Fibroblast of the aortic adventitia (primary cell): ENCODE measurements at places on chromosomes 2 and 18.
A peak's percentile ranks its signal among the peaks of the same experiment; 100 is the strongest.

DNA sequence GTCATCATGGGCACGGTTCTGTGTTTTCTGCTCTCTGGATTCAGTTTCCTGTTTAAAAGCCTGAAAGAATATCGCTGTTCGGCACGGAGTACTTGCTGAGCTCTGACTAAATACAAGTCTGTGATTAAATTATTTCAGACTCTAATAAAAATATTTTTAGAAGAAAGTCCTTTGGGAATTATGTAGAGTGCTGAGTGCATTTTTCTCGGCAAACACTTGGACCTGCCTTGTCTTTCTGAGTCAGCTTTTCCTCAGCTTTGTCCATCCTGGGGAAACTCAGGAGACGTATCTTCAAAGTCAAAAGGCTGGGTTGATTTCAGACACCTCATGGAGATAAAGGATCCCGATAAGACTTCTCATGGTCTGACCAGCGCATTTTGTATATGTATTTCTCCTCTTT is 45.9 kb downstream of the IL1R2 start:
- DNase-seq, result peak; percentile 97

DNA sequence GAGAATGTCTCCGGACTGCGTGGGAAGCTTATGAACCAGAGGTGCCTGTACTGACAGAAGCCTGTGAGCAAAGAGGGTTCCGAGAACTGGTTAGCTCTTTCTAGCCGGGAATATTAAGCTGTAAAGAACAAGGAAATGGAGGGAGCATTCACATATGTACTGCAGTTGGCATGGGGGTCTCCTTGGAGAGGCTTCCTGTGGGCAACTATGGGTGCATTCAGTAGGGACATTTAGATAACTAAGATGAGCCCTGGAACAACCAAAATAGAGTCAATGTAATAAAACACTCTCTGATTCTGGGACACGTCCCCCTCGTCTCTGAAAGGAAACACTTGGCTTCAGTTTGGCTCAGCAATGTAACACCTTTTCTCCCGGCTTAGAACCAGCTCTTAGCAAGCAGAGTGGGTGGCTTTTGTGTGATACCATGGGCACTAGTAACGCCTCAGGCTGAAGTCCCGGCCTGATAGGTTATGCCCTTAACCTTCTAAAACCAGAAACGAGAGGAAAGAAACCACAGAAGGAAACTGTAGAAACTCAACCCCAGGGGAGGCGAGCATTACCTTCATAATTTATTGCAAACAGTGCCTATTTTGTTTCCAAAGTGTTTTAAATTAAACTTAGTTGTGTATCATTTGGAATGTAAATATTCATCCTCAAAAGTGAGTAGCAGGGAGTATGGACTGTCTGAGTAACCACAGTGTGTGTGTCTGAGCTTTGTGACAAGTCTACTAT is 48.8 kb upstream of the LPIN2 start:
- no peak for DNase-seq

DNA sequence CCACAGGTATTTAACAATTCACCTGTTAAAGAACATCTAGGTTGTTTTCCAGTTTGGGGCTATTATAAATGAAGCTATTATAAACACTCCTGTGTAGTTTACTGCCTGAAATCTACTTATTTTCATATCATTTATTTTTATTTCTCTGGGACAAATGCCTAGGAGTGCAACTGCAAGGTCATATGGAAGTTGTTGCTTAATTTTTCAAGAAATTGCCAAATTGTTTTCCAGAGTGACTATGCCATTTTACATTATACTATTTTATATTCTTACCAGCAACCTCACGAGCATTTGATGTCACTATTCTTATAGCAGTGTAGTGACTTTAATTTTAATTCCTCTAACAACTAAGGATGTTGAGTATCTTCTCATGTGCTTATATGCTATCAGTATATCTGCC is 298.4 kb downstream of the EXOC6B start:
- DNase-seq, result peak; percentile 30

- peak; percentile 4 for DNase-seq
Observed at GRCh38 chr2:61853086-61853846, 594 bp downstream of the FAM161A start.

- DNase-seq, result peak; percentile 47
Observed at GRCh38 chr2:17309741-17310339, 208.4 kb downstream of the RAD51AP2 start.

DNA sequence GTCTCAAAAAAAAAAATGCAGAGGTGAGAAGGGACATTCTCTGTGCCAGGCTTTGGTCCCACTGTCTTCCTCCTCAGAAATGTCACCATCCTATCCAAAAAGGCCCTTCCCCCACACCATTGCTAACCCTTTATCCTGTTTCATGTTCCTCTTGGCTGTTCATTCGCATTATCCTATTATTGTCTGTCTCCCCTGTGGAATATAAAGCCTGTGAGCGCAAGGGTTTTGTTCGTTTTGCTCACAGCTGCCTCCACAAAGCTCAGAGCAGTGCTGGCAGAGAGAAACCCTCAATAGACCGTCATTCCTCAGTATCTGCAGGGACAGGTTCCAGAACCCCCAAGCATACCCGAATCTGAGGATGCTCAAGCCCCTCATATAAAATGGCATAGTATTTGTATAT is 91.8 kb downstream of the LOXHD1 start:
- DNase-seq, result no peak

DNA sequence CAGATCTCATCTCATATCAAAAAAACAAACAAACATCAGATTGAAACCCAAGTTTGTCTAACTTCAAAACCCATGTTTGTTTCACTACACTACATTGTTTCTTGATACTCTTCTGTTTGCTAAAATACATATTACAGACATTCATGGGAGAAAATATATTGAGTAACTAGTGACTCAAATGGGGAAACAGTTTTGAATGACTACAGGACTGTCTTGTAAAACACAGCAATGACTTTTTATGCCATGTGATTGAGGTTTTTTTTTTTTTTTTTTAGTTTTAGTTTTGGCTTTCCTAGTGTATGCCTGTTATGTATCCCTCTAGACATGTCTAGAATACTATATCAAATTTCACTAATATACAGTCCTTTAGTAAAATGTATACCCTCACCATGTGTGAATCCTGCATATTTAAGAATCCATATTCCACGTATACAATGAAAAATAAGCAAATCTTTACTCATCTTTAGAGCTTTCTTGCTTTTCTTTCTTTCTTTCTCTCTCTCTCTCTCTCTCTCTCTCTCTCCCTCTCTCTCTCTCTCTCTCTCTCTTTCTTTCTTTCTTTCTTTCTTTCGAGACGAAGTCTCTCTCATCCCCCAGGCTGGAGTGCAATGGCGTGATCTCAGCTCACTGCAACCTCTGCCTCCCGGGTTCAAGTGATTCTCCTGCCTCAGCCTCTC is 46.6 kb upstream of the SERTAD2 start:
- peak; percentile 51 for DNase-seq

GRCh38 chr2:10493075-10493633 is 45.0 kb upstream of the ODC1 start:
- DNase-seq, result no peak

DNA sequence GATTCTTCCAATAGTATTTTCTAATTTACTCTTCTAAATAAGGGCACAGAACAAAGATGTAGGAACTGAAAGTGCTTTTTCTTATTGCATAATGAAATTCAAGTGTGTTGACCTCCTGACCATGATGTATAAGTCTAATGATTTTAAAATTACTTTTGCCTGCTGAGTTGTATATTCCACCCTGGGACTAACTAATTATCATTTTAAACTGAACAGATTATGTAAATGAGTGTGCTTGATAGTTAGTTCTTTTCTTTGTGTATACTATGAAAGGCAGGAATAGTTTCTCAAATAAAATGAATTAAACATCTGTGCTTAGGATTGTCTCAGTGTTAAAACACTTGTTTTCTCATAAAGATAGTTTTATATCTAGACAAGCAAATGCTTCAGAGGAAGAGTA is 284.5 kb downstream of the RIT2 start:
- DNase-seq, result no peak

DNA sequence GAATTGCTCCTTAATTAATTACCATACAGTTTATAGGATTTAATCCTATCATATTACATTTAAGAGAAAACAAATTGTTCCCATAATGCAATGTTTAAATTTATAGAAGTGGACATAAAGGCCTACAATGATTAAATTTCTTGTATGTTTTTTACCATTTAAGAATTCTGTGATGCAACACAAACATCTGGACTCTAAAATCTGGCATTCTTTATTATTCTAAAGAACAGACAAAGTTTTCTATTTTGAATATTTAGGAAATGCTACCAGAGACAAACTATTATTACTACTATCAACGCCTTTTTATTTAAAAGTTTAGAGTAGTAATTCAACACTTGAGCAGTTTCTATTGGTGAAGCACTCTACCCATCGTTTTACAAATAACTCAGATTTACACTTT is 535.1 kb downstream of the TMX3 start:
- no peak for DNase-seq

- DNase-seq, result no peak
Observed at GRCh38 chr2:7748717-7749415, 831.7 kb downstream of the RNF144A start.

DNA sequence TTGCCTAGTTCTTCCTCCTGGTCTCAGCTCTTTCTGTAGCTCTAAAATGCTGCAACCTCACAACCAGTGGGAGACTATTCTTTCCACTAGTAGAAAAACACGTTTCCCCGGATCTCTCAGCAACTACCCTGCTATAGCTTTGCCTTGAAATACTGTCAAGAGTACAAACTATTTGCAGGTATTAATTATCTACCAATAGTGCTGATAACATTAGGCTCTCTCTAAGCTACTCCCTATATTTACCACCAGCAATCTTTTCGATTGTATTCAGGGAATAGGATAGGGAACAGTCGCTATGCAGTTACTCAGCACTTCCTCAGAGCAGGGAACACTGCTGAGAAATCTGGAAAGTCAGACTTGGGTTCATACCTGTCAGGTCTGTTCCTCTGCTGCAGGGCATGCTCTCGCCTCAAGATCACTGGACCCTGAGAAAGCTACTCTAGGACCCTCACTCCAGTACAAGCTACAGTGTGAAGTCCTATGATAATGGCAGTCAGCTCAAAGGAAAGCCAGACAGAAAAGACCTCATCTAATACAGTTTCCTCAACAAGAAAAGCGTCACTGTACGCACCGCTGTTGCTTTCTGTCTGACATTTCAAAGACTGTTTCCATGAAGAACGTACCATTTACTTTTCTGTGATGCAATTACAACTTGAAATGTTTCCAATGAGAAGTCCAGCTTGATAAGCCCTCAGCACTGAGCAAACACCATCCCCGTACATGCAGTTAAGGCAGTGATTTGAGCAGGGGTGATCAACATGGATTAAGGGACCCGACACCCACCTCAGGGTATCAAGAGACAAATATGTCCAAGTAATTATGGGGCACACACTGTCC is 22.7 kb downstream of the GDF7 start:
- DNase-seq, result no peak

DNA sequence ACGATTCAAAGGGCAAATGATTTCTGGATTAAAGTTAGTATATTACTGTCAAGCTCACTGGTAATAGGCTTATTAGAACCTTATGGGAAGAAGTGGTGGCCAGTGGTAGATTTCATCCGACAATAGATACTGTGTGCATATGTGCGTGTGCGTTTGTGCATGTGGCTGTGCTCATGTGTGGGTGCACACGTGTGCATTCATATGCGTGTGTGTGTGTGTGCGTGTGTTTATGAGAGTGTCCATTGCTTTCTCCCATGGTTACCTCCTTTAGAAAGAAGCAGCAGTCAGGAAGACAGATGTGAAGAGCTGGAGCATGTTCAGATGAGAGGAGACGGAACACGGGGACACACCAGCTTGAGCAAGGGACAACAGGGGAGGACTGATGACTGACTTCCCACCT is 8.9 kb upstream of the MROH2A start:
- DNase-seq, result no peak

- DNase-seq, result peak; percentile 42
Observed at GRCh38 chr18:49645841-49646351, 84.0 kb downstream of the LIPG start.

DNA sequence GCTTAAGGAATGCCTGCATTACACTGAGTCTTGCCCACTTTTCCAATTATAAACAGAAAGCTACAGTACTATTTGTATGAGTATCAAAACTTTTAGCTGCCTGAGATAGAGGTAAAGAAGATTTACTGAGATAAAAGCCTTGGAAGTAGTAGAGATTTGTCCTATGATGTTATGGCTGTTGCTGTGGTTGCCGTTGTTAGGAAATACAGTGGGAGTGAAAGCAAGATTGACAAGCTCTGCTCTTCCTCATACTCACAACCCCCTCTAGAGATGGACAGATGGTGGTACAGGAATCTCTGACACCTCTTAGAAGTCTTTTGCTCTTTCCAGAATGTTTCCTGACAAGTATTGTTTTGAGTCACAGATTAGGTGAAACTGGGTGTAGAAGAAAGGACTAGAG is 242.5 kb downstream of the RPIA start:
- DNase-seq, result no peak

DNA sequence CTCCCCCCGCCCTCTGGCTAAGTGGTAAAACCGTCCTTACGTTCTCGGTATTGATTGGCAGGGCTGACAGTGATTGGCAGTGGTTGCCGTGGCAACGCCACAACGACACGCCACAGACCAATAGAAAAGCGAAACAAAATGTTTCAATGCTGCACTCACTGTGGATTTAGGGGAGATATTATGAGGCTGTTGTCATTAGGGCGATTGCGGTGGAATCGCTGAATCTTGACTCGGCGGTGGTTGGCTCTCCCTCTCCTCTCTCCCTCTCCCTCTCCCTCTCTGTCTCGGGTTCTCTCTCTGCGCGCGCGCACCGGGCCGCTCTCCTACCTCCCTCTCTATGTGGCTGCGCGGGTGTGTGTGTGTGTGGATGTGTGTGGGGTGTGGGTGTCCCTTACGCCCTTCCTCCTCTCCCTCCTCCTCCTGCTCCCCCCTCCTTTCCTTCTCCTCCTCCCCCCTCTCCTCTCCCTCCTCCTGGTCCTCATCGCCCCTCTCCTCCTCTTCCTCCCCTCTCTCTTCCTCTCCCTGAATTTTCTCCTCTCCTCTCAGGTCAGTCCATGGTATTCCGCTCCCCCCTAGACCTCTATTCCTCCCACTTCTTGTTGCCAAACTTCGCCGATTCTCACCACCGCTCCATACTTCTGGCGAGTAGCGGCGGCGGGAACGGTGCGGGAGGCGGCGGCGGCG is at the start of gene SIX3:
Gene SIX3 (plus strand): TSS at position 152 of the 684 bp plus-strand sequence. CDS start 403 bp downstream, at position 555.
- no peak for DNase-seq

- DNase-seq, result no peak
Observed at GRCh38 chr2:148501545-148501944, 143.0 kb upstream of the EPC2 start.

DNA sequence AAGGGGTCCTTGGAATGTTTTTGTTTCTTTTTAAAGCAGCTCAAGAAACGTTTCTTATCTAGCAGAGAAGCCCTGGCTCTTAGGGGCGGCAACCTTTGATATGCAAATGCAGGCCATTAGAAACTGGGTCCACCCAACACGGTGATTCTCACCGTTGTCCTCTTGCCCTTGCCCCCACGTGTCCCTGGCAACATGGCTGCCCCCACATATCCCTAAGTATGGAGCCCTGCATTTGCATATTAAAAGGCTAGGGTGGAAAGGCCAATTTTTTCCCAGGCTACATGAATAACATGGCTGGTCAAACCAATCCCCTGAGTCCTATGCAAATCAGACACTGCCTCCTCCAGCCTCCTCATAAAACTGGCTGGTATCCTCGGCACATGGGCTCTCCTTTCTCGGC is 230.1 kb upstream of the SPOPL start:
- DNase-seq, result no peak
